Stimulated activated naive CD8-positive, alpha-beta T cell treated with anti-CD3 and anti-CD28 coated beads, Interleukin-15, Interleukin-2, amounts not matched to agents 100 U/mL and 50 U/mL, for 24 hours (primary cell): ENCODE measurements at places on chromosomes 16 and 17.

DNA sequence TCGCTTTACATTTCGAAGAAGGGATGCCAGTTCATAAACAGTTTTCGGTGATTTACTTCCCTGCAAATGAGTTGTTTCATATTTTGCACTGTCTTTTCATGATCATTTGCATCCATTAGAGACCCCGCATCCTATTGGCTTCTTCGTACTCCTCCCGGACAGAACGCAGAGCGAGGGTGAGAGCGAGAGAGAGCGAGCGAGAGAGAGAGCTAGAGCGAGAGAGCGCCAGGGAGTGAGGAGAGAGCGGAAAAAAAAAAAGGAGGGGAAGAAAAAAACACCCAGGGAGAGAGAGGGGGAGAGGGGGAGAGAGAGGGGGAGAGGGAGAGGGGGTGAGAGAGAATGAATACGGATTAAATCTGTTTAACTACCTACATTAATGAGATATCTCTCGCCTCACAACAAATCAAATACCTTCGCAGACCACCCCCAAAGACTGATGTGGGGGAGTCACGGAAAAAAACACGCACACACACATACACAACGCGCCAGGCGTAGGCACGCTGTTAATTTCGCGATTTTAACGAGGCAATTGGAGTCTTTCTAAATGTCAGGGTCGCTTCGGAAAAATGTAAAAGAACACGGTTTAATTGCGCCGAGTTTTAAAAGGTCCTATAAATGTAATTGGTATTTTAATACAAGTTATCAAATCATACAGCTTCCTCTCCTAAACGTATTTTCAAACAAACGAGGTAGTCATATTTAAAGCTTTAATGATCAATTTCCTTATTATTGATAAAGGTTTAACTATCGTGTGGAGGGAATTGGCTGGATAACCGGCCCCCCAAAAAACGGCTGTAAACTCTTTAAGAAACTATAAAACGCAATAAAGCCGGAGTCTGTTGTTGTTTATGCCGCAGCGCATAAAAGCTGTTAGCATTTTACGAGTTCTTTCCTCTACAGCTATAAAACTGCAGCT, at the start of gene HOXB8:
TSS of gene HOXB8 (minus strand) at position 246 of the 916 bp plus-strand sequence. CDS start 588 bp downstream, outside the sequence.
- DNase-seq = no peak

DNA sequence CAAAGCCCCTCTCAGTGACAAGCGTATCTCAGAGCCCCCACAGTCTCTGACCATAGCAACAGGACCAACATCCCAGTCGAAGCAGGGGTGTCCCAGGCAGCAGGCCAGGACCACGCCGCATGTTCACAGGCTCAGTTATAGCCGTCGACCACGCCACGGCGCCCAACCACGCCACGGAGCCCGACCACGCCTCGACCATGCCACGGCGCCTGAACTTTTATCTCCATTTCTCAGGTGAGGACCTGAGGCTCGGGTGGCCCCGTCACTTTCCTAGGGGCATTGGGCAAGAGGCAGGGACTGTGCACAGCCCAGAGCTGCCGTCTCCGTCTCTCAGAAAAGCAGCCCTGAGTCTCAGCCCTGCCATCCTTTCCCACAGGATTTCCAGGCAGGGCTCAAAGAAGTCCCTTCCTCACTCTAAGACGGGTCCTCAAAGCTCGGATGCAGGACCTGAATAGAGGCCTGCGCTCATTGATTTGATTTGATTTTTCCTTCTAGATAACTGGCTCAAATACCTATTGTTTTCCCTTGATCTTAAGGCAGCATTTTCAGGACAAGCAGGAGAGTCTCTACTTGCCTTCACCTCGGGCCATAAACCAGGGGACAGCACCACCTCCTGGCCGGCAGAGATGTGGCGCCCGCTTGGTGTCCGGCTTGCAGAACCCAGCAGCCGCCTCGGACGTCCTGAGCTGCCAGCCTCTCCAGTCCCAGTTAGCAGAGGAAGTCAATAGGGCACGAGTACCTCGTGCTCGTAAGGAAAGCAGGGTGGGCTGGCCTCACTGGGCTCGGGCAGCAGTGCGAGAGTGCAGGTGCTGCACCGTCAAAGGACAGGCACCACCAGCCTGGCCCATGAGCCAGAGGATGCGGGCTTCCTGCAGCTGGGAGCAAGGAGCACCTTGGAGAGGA, 38.8 kb downstream of the C16orf95 start:
- peak; percentile 59 for DNase-seq

GRCh38 chr17:45722161-45722560, 62.0 kb upstream of the CRHR1 start:
- no peak for DNase-seq

DNA sequence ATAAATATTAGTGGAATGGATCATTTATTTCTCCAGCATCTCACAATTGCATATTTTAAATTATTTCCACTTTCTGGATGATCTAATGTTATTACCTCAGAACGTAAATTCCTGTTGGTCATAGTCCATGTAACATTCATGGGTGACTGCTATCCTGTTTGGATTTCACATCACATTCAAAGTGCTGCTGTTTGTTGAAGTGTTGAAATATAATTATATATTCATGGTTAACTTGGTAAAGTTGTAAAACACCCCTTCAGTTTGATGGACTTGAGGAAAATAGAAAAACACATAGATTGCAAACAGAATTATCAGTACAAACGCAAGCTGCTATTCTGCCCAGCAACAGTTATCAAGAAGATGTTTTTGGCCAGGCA, 59.6 kb downstream of the TANGO6 start:
- DNase-seq = no peak

DNA sequence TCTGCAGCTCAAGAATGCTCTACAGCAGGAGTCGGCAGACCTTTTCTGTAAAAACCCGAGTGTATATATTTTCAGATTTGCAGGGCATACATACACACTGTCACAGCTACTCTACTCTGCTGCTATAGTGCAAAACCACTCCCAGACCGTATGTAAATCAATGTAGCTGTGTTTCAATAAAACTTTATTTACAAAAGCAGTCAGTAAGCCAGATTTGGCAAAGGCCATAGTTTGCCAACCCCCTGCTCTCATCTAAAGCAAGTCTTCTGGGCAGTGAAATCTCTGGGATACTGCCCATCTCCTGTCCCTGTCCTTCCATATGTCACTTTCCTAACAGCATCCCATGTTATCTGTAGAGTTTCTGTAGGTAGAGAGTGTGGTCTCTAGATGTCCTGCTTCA, 57.2 kb upstream of the GSG1L start:
- no peak for DNase-seq

DNA sequence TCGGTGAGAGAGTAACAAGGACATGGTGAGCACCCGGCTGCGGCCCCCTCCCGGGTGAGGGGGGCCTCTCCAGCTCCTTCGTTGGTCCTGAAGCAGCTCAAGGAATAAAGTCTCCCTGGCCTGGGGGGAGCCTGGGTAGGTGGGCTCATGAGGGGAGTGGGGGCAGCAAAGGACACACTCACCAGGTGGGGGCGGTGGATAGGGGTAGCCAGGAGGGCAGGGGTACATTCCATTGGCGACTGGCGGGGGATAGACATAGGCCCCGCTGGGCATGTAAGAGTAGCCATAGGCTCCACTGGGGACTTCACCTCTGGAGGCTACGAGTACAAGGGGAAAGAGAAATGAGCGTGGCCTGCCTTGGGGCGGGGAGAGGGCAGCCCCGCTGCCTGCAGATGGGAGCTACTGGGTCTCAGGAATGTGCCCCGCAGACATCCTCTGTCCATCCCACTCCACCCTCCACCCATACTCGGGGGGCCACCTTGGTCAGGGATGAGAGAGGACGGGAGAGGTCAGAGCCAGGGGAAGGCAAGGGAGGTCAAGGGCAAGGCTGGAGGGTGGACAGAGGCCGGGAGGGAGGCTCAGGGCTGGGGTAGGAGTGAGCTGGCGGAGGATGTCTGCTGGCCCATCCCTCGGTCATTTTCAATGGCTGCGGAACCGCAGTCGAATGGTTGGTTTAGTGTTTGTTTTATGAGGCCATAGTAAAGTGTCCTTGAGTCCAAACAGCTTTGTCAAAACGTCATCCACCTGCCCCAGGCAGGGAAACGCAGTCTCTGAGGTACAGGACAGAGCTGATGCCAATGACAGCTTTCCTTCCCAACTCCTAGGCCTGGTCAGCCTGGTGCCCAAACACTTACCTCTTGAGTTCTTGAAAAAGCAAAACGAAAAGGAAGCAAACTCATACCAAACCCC, 3.7 kb upstream of the UNC13D start:
- DNase-seq = no peak

DNA sequence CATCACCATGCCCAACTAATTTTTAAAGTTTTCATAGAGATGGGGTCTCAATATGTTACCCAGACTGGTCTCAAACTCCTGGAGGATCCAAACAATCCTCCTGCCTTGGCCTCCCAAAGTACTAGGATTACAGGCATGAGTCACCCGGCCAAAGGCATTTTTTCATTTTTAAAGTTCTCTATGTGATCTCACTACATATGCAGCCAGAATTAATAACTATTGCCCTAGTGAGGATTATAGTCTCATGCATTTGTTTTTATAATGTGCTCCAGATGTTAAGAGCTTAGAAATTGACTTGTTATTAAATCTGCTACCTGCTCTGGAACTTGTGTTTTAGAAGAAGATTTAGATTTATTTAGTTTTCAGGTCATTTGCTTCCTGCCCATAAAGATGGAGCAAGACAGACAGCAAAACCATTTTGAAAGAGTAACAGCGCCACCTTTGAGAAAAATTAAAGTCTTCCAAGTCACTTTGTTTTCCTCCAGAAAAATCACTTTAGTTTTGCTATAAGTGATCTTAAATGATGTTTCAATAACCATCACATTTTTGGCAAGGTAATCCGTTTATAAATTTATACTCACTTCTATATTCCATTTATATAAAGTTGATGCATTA, 79.5 kb downstream of the CA4 start:
- no peak for DNase-seq

- DNase-seq = no peak
These were observed 104.5 kb upstream of the CIBAR2 start for GRCh38 chr16:85216522-85217375.

DNA sequence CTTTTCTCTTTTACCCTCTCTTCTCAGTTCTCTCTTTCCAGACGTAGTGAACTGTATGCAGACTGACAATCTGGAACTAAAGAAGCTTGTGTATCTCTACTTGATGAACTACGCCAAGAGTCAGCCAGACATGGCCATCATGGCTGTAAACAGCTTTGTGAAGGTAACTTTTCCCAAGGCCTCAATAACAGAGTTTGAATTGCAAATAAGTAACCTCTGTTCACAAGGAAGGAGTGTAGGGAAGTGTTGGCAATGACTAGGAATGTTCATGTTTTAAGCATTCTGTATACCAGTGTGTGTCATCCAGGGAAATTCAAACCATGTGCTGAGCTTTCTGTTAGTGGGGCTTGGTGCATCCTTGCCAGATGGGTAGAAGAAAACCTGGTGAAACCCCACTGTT, 18.6 kb downstream of the AP2B1 start:
- DNase-seq = no peak

GRCh38 chr16:31507617-31507928, 618 bp downstream of the RUSF1 start:
- DNase-seq = no peak

- no peak for DNase-seq
These were observed 76.4 kb downstream of the SMG6 start for GRCh38 chr17:2227025-2227699.

GRCh38 chr17:72240333-72240732, 119.5 kb downstream of the SOX9 start:
- DNase-seq = no peak

DNA sequence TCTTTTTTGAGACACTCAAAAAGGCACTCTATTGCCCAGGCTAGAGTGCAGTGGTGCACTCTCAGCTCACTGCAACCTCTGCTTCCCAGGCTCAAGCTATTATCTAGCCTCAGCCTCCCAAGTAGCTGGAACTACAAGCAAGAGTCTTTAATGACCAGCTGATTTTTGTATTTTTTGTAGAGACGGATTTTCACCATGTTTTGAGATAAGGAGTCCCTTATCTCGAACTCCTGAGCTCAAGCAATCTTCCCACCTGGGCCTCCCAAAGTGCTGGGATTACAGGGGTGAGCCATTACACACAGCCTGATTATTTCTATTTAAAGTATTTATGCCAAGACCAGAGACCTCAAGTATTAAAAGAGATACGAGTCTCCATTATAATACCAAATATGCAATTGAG, 566.1 kb upstream of the CA10 start:
- no peak for DNase-seq

DNA sequence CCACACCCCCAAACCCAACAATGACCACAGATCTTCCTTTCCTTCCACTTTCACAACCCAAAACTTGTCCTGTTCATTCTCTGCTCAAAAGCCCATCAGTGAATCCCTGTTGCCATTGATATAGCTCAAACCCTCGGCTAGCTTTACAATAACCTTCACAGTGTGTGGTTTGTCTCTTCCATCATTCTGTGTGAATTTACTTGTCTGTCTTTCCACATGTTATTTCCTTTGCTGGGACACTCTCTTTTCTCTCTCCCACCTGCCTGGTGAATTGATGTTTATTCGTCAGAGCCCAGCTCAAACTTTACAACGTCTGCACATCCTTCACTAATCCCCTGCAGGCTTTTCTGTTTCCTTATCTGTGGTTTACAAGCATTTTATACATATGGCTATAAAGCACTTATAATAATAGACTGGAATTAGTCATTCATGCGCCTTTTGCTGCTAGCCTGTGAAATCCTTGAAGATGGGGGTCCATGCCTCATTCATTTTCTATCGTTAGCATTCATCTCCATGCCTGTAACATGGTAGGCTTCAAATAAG, 114.4 kb downstream of the CDH13 start:
- no peak for DNase-seq

DNA sequence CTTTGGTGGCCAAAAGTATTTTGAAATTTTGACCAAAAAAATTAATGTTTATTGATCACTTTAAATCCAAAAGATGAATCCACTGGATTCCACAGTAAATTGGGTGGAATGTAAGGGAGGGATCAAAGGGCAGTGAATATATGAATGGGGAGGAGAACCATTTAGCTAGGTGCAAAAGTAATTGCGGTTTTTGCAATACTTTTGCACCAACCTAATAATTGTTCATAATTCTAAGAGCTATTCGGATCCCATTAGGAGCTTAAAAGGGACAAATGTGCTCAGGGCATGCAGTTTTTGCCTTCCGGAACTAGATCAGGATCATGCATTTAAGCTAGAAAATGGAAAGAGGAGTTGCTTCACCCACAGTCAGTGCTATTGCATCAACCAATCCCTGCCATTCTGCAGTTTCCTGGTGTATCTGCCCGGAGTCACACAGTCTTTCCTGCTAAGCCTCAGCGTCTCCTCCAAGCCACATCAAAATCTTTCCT, at the start of gene LPO:
TSS of gene LPO (plus strand) at position 438 of the 488 bp plus-strand sequence. CDS start 4,396 bp downstream, outside the sequence.
- no peak for DNase-seq
